ENCODE measurements at places on chromosomes 12 and 14.

DNA sequence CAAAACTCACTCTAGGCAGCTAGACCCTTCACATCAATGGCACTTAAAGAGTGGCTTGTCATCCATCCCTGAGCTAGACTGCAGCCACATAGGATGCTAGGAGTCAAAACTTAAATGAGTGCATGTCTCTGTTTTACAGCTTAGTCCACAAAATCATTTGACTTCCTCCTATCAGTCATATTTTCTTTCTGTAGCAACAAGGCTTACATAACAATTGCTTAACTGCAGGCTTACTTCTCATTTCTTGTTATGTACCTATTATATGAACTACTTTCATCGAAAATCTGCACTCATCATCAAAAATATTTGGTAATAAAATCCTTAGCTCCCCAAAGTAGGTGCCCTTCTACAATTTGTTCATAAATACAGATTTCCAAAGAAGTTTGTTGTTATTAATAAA, 30.1 kb downstream of the CLEC1A start:
- no peak for DNase-seq

DNA sequence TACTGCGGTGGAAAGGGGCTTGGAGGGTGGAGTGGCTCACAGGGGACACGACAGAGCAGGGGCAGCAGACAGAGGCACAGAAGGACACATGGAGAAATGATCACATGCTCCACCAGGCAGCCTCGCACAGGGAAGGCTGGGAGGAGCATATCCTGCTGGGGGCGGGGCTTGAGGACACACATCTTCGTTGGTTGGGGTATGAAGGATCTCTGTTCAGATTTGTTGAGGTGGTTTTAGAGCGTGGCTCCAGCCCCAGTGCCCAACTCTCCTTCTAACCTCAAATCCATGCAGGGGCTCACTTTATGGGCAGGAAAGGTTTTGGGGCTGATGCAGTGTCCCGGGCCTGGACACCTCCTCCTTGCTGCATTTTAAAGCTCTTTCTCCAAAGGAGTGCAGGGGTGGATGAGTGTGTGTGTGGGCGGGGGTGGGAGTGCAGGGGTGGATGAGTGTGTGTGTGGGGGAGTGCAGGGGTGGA, 733 bp upstream of the P3H3 start:
- no peak for DNase-seq

GRCh38 chr12:114690267-114691135, 6.5 kb upstream of the TBX3 start:
- no peak for DNase-seq

- no peak for DNase-seq
These were observed 11.7 kb upstream of the OTOGL start for GRCh38 chr12:80087486-80088213.
